Vein endothelial cell (primary cell): ENCODE measurements at places on chromosomes 3 and 15. TPM values are rescaled to one million over a fixed set of nuclear protein-coding genes. Genes with fewer than 3 reads are reported as not detected.

The NXPE3 gene
- 5.7 and 6.5 TPM in 2 replicates for total RNA-seq

The SHF gene
- 2.6 and 5.9 TPM in 2 replicates for total RNA-seq

The LRIG1 gene
- total RNA-seq = 28.5 and 39.2 TPM in 2 replicates

The TRH gene
- not detected in 2 replicates for total RNA-seq

The ACAN gene
- total RNA-seq = under 0.01 and 0.48 TPM in 2 replicates

The GOLGA8J gene
- total RNA-seq = not detected in 2 replicates

The MAGEL2 gene
- 0.10 and 0.33 TPM in 2 replicates for total RNA-seq

The HRH1 gene
- total RNA-seq = 13.5 and 16.7 TPM in 2 replicates

The MEIS2 gene
- 10.1 and 12.2 TPM in 2 replicates for total RNA-seq
